ENCODE measurements at places on chromosomes 16 and 17.
A peak's percentile ranks its signal among the peaks of the same experiment; 100 is the strongest.

- DNase-seq, result peak; percentile 63
These were observed 488 bp downstream of the SPSB3 start for GRCh38 chr16:1781758-1782407.

DNA sequence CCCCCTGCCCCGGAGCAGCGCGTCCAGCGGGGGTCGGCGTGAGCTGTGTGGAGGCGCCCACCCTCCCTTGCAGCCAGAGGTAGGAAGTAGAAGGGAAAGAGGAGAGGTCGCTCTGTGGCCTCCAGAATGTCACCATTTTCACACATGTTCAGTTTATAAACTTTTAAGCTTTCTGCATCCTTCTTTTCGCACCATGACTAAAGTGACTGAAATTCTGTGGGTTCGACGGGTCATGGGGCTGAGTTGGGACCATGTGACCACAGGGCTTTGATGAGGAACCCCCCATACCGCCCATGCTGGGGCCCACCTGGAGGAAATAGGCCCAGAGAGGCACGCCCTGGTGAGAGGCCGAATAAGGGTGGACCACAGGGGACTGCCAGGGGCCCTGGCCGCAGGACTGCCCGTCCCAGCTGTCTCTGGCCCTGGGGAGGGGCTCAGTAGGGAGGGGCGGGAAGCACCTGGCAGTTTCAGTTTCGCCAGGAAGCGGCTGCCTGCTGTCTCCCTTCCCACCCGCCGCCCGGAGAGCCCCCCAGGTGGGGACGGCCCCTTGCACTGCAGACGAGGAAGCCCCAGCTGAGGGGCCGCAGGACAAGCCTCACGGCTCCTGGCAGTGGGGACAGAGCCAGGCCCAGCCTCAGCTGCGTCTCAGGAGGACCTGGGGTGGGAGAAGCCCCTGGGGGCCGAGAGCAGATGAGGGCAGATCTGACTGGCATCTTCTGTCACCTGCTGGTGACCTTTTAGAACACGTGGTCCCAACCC, 9.0 kb downstream of the CBFA2T3 start:
- peak; percentile 58 for DNase-seq

DNA sequence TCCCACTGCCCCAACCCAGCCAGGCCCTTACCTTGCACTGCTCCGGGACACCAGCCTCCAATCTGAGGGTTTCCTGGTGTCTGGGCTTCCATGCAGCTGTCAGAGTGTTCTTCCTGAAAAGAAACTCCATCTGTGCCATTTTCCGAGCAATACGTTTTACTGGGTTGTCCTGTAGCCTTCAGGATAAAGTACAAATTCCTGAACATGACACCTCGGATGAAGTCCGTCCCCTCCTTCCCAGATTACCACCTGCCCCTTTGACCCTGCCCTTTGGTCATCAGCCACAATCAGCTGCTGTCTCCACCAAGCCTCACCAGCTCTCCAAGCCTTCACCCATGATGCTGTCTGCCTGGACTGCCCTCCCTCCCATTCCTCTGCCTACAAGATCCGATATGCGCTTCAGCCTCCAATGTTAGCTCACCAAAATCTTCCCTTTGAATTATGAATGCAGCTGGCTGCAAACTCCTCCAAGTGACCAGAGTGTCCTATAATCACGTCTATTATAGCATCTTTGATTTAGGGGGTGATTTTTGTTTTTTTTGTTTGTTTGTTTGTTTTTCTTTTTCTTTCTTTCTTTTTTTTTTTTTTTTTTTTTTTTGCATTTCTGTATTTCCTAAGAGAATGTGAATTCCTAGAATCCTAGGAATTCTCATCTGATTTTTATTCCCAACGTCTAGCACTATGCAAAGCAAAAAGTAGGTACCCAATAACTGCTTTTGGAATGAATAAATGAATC, 60.6 kb upstream of the KIFC3 start:
- DNase-seq, result no peak

GRCh38 chr16:83953796-83954576, 946 bp downstream of the OSGIN1 start:
- peak; percentile 79 for DNase-seq

DNA sequence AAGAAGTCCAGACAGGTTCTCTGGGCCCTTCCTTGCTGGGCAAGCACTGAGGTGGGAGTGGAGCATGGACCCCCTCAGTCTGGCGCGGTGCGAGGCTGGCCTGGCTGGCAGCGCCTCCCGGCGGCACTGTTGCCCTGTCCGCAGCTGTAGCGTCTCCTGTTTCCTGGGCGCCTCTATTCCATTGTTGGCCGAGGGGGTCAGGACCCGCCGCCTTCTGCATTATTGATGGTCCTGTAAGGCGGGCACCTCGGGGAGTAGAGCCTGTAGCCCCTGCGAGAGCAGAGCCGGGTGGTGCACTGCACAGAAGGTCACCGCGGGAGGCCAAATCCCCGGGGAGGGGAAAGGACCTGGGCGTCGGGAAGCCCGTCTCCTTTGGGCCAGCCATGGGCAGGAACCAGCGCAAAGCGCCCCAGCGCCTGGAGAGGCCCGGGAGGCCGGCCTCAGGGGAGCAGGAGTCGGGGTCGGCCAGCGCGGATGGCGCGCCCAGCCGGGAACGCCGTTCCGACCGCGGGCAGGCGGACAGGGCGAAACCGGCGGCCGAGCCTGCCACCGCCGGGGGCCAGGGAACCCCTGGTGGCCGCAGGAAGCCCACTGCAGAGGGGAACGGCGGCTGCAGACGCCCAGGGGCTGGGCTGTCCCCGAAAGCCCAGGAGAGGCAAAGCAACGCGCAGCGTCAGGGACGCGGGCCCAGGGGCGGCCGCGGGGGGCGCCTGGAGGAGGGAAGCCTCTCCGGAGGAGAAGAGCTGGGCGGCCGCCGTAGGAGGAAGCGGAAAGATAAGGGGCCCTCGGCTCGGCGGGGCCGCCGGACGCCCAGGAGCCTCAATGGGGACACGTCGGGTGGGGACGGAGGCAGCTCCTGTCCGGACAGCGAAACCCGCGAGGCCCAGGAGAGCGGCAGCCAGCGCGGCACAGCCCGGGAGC, at the start of gene MYO15B:
Gene MYO15B, plus strand, starts transcription at position 126 of the 921 bp plus-strand sequence. Its CDS starts 258 bp downstream, at position 384.
- DNase-seq, result peak; percentile 60

GRCh38 chr17:29855686-29856085, 74.3 kb downstream of the SSH2 start:
- DNase-seq, result no peak

DNA sequence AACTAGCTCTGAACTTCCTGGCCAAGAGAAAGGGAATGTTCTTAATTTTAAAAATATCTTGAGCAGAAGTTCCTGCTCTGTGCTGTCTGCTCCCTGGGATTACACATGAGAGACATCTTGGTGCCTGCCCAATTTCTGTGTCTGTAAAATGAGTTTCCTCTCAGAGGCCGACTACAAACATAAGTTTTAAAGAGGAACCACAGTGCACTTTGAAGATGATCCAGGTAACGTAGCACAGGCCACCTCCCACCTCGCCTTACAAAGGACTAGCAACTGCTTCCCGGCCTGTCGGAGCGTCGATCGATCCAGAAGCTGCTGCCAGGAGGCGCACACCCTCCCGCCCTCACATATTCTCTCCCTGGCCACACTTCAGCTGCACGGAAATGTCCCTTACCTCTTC, 55.0 kb upstream of the ATP2A3 start:
- no peak for DNase-seq

DNA sequence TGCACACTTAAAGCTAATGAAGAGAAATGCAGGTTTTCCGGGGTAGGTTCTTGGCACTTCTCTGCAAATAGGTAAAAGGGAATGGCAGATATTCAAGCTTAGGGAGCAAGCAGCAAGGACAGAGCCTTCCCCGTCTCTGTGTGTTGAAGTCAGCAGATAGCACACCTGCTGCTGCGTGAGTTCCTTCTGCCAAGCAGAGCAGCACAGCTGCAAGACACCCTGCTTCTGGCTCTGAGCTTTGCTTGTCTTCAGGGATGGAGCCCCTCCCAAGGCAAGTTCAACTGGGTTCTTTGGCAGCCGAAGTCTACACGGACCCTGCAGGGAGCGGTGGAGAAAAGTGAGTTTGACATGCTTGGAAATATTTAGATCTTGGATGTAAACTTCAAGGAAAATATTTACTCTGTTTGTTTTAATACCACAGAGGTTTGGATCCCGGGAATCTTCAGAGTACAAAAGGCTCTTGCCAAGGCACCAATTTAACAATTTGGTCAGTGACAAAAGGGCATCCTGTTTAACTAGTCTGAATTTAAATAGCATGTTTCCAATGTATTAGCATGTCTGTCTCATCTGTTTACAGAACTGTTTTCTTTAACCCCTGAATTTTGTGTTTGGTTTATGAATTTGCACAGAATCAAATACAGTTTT, 113.4 kb upstream of the KCNJ16 start:
- peak; percentile 64 for DNase-seq

- DNase-seq, result no peak
These were observed 42.8 kb downstream of the ZNF750 start for GRCh38 chr17:82797061-82797460.

GRCh38 chr16:51012396-51012795, 138.7 kb downstream of the SALL1 start:
- no peak for DNase-seq

DNA sequence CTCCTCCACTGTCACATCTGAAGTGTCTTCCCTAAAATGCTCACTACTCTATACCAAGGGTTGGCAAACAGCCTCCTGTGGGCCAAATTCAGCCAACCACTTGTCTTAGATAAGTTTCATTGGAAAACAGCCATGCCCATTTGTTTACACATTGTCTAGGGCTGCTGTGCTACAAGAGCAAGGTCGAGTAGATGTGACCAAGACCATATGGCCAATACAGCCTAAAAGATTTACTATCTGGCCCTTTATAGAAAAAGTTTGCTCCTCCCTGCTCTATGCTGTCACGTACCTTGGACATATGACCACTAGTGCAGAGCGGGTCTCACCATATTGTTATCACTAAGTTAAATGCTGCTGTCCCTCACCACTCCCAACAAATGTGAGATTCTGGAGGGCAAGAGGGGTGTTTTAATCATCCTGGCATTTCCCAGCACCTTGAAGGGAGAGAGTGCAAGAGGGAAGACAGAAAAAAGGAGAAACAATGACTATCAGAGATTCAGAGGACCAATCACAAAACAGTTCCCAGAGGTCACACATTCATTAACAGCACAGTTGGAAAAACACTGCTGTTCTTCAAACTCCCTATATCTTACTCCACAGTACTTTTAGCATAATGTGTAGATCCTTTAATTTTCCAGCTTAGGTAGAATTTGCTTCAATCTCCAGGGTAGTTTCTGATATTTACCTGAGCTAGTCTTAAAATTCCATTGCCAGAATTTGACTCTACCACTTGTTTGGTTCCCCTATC, 13.2 kb downstream of the LSM12 start:
- DNase-seq, result peak; percentile 49

DNA sequence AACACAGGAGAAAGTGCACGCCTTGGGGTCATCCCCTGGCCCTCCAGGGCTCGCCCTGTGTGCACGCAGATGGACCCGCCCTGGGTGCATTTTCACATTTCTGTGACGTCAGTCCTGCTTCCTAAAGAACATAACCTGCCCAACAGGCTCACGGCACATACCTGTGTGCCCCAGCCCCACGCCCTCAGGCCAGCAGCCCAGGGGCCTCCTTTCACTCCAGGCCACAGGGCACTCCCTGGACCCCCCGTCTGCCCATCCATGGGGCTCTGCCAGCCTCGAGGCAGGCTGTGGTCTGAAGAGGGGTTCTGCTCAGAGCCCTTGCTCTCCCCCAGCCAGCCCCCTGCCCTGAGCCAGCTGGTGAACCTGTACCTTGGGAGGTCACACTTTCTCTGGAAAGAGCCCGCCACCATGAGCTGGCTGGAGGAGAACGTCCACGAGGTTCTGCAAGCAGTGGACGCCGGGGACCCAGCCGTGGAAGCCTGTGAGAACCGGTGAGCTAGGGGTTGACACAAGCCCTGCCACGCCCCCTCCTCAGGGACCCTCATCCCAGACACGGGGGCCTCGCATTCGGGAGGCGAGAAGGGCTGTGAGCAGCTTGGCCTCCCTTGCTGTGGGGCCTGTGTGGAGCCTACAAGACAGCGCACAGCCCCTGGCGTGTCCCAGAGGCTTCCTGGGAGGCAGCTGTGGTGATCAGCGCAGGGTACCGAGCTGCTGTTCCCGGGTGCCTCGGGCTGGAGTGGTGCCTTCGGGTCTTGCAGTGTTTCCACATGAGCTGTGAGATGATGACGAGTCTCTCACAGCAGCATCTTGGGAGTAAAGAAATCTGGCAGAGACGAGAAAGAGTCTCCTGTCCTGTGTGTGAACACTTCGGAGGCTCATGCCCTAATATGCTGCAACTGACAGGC, 13.8 kb upstream of the MC1R start:
- no peak for DNase-seq

DNA sequence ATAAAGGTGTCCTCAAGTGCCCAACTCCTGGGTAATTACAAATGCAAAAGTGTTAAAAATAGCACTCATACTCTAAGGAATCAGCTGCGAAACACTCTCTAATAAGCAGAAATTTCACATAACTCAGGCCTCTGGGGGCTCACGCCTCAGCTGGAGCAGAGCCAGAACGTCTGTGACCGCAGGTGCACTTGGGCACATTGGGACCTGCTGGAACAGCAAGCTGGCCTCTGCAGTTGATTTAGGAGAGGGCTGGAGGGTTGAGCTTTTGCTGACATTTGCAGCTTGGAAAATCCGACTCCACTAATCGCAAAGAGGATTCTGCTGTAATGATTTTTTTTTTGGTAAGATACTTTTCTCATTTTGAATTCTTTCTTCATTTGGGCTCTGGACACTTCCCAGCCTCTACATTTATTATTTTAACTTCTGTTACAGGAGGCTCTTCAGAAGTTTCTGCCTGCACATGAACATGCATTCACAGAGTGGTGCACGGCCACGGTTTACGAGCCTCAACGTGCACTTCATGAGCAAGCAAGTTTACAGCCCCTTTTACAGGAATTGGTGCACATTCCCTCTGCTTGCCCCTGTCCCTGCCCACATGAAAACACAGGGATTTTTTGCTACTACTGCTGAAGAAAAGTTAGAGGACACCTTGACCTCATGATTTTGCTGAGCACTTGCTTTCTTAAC, 4.1 kb upstream of the SNTB2 start:
- DNase-seq, result peak; percentile 41

DNA sequence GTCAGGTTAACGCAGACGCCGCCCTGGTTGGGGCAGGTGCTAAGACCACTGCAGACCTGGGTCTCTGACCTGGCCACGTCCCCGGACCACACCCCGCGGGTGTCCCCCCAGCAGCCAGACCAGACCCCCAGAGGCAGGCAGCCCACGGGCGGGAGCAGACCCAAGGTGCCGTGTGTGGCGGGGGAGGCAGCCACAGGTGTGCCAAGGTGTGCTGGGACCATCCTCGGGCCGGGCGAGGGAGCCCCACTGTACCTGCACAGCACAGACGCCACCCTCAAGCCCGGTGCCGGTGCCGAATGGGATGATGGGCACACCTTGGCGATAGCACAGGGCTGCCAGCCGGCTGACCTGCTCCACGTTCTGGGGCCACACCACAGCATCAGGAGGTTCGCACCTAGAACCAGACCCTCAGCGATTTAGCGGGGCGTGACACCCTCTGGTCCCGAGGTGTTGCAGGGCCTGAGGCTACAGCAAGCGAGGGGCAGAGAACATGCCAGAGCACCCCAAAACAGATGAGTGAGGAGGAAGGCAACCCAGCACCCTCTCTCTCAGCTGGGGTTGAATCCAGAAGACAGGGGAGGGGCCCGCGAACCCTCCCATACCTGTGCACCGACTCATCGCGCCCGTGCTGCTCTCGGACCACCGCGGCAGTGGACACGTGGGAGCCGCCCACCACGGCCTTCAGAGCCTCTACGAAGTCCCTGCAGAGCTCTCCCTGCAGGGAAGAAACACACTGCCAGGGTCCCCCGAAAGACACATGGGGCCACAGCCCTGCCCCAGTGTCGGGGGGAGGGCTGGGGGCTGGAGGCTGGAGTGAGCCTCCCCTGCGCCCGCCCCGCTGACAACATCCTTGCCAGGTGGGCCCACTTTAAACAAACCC, 1.4 kb downstream of the LDHD start:
- no peak for DNase-seq

GRCh38 chr17:58219789-58220183, 731 bp upstream of the MKS1 start:
- no peak for DNase-seq
